ENCODE measurements at places on chromosomes 13 and 19. TPM values are rescaled to one million over a fixed set of nuclear protein-coding genes. Genes with fewer than 3 reads are reported as not detected.

GRCh38 chr13:108779308-108779707, 149.9 kb downstream of the MYO16 start:
- no peak for DNase-seq

DNA sequence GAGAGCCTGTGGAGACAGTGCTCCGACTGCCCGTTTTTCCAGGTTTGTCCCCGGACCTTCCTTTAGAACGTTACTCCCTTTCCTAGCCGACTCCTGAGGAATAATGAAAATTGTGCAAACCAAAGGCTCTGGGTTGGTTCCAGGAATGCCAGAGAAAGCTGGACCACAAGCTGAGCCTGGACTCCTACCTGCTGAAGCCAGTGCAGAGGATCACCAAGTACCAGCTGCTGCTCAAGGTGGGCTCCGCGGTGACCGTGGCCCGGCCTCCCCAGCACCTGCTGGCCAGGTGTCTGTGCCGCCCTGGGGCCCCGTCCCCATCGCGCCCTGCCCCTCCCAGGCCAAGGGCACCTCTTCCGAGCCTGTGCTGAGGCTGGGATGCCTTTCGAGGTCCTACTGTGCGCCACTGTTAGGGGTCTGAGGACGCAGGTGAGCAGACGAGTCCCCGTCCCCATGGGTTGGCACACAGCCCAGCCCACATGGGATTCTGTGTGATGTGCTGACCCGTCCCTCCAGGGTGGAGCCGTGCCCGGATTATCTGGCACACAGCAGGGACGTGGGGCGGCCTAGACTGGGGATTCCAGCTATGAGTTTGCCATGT, 20.5 kb upstream of the F7 start:
- DNase-seq = no peak

DNA sequence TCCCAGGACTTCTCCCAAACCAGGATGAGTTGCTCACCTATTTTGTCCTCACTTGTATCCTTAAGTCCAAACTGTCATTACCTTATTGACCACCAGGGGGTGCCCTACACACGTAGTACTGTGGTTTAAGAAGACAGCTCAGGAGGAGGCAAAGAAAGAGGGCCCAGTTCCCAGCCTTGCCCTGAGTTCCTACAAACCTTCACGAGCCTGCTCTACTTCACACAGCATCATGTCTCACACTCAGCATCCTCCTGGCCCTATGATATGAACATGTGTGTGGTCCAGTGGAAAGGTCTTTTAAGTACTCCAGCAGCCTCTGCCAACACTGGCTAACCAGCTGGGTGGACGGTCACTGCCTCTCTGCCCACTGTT, 8.1 kb upstream of the ZNF784 start:
- DNase-seq = peak; percentile 80

GRCh38 chr19:4871711-4872110, 4.2 kb upstream of the PLIN3 start:
- DNase-seq = no peak

DNA sequence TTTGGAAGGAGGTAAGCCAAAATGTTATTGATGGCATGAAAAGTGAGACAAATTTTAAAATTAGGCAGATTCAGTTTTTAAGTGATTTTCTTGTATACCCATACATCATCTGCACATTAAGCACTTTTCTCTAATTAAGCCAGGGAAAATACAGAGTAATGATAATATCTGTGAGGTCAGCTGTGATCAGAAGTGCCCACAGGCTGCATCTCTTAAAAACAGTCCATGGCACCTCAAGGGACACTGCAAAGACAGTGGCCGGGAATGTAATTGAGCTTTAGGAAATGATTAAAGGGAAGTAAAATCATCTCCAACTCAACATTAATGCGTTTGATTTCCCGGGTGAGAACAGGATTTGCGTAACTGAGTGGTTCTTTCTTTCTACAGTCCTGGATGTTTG, 2.0 kb downstream of the COL4A1 start:
- DNase-seq = no peak

GRCh38 chr13:81058916-81059290, 718.0 kb upstream of the SPRY2 start:
- no peak for DNase-seq

LYPD5 gene
- 2.3 TPM for total RNA-seq

KLK3 gene
- total RNA-seq = not detected
